SJCRH30 (cell line): ENCODE measurements at places on chromosomes 1 and 21. TPM values are rescaled to one million over a fixed set of nuclear protein-coding genes. Genes with fewer than 3 reads are reported as not detected.
A peak's percentile ranks its signal among the peaks of the same experiment; 100 is the strongest.

SLAMF8 gene
- 0.05 TPM in 1 of 2 replicates, not detected in the other for total RNA-seq

TMEM51 gene
- 20.6 and 21.4 TPM in 2 replicates for total RNA-seq

ZMYM1 gene
- 36.8 and 42.3 TPM in 2 replicates for total RNA-seq

LORICRIN gene
- not detected in 2 replicates for total RNA-seq

TCHH gene
- not detected in 2 replicates for total RNA-seq

LACTBL1 gene
- 0.15 and 0.20 TPM in 2 replicates for total RNA-seq

TACSTD2 gene
- not detected in 2 replicates for total RNA-seq

NOS1AP gene
- total RNA-seq, result 0.51 and 0.66 TPM in 2 replicates

DNA sequence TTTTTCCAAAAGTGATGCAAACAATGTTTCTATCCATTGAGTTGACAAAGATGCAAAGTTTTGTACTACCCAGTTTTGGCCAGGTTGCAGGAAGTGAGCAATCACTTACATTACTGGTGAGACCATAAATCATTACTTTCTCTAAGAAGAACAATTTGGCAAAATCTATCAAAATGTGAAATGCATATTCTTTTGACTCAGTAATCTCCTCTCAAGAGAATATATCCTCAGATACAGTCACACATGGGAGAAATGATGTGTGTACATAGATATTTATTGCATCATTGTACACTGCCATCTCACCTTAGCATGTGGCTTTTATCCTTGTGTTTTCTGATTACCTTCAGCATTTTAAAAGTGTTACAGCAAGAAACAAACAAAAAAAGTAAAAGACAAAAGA, 52.4 kb upstream of the FMO3 start:
- no peak overlapping the region for H3K4me3 ChIP-seq
- no peak overlapping the region for H3K27ac ChIP-seq
- no peaks in the 10 kb centered on the region for H3K27me3 ChIP-seq
- H3K4me1 ChIP-seq, result no peaks in the 10 kb centered on the region
- no peak for DNase-seq

DNA sequence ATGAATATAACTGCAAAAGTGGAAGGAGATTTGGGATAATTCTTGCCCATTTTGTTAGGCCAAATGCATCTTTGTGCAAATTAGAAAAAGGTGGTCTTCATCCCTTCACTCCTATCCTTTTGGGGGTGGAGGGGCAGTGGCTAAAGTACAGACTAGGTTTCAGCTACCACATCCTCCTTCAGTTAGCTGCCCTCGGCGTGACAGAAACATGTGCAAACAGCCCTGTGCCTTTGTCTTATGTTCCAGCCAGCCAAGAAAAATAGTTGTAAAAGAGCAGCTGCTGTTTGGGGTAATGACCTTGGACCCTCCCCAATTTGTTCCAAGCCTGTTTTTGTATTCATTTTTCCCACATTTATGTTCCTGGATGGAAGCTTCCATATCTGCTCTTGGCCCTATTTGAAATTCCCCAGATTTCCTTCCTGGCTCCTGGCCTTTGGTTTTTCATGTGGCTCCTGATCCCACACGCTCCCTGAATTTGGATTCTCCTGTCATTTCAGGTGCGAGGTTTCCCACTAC, 8.3 kb upstream of the LGALS8 start:
- no peak overlapping the region for H3K4me3 ChIP-seq
- no peaks in the 10 kb centered on the region for H3K36me3 ChIP-seq
- peak overlapping the region; percentile 81 for H3K27ac ChIP-seq
- DNase-seq, result peak; percentile 94

DNA sequence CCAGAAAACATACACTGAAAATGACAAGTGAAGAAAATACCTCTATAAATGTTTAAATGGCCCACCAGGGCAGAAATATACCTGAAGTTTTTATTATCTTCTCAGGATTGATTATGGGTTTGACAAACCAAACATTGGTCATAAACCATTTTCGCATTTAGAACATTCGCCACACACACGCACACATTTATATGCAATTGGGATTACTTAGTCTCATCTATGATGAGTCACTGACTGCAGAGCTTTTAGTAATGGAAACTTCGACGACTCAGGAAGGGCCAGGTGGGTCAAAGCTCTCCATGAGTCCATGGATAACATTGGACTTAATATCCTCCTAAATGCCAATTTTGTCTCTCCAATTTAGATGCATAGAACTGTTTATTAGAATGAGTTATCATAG, 16.9 kb downstream of the NRDC start:
- no peaks in the 10 kb centered on the region for H3K27me3 ChIP-seq
- no peaks in the 10 kb centered on the region; the same call in 1 of the 2 replicates for H3K36me3 ChIP-seq
- no peak overlapping the region for H3K27ac ChIP-seq
- H3K4me1 ChIP-seq, result no peaks in the 10 kb centered on the region

- H3K27me3 ChIP-seq, result no peaks in the 10 kb centered on the region
- no peak overlapping the region for H3K27ac ChIP-seq
- peaks cover 16% of the 10 kb centered on the region for H3K36me3 ChIP-seq
- no peak overlapping the region for H3K4me3 ChIP-seq
Observed at GRCh38 chr1:147292631-147293251, 50.3 kb downstream of the CHD1L start.

- DNase-seq, result peak; percentile 78
- peaks cover 16% of the 10 kb centered on the region for H3K36me3 ChIP-seq
- H3K4me3 ChIP-seq, result no peak overlapping the region
- H3K27me3 ChIP-seq, result no peaks in the 10 kb centered on the region
Observed at GRCh38 chr1:32151319-32151787, 28.1 kb upstream of the TXLNA start.

DNA sequence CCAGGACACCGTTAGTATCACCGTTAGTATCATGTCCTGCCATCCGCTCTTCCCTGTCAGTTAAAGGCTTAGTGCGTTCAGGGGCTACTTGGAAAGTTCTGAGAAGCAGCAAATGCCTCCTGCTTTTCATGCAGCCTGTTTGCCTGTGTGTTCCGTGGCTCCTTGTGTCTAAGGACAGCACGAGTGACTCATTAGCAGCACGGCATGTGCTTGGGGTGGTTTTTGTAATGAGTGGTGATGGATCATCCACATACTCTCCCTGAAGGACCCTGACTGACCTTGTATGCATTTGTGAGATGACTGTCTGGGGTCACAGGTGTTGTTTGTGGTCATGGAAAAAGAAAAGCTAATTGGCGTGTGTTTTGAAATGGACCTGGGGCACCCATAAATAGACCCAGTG, 221.9 kb downstream of the PBX1 start:
- peaks cover 4% of the 10 kb centered on the region; the same call in 1 of the 2 replicates for H3K4me1 ChIP-seq
- no peak overlapping the region for H3K27ac ChIP-seq
- no peak for DNase-seq
- H3K4me3 ChIP-seq, result no peak overlapping the region
- H3K36me3 ChIP-seq, result no peaks in the 10 kb centered on the region

DNA sequence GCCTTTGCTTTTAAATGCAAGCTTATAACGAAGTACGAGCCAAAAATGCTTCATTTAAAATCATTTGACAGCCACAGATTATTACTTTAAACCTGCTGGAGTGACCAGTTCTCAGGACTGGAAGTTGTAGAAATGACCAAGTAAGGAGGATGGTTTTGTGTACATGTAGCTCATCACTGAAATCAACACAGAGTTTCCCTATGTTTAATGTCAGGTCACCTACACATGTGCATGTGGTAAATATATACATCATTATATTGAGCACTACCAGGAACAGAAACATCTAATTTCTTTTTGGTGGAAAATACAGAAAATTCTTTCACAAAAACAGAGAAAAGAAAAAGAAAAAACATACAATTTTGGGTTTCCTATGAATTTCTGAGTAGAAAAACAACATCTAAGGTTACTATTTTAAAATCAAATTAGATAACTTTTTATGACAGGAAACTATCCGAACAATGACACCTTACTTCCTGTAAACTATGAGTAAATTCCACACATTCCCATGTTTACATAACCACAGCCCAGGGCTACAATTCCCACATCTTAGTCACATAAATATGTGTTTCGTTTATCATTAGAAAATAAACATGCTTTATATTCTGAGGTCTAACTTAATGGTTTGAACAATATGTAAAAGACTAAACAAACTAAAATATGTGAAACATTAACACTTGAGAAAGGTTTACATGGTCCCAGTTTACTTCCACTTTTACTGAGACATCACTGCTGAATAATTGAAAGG, 73.6 kb downstream of the ZNF281 start:
- H3K4me3 ChIP-seq, result no peak overlapping the region
- H3K36me3 ChIP-seq, result no peaks in the 10 kb centered on the region
- no peak overlapping the region for H3K27ac ChIP-seq
- no peak for DNase-seq
- H3K4me1 ChIP-seq, result peaks cover 4% of the 10 kb centered on the region; the same call in 1 of the 2 replicates
- no peaks in the 10 kb centered on the region for H3K27me3 ChIP-seq

DNA sequence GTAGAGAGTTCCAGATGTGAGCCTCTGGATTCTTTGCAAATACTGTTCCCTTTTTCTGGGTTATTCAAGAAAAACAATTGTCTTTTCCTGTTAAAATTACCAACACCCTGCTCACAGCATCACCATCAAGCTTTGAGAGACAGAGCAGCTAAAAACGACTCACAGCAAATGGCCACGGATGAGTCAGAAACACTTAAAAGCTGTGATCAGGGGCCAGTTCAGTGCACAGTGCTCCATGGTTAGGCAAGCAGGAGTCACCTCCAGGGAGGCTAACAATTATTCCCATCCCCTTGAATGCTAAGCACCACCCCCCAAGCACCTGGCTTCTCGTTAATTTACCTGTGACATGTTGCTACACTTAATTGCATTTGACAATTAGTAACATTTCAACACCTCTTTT, 128.4 kb upstream of the CAMK1G start:
- peaks cover 10% of the 10 kb centered on the region for H3K4me1 ChIP-seq
- H3K36me3 ChIP-seq, result no peaks in the 10 kb centered on the region
- H3K4me3 ChIP-seq, result no peak overlapping the region
- peak; percentile 24 for DNase-seq

- H3K36me3 ChIP-seq, result no peaks in the 10 kb centered on the region
- H3K27ac ChIP-seq, result no peak overlapping the region
- no peak overlapping the region for H3K4me3 ChIP-seq
Observed at GRCh38 chr1:204684206-204684570, 1.4 kb downstream of the LRRN2 start.

- H3K36me3 ChIP-seq, result no peaks in the 10 kb centered on the region
- no peaks in the 10 kb centered on the region for H3K4me1 ChIP-seq
- H3K27ac ChIP-seq, result no peak overlapping the region
- H3K27me3 ChIP-seq, result peaks cover 19% of the 10 kb centered on the region
Observed at GRCh38 chr1:6035719-6036118, 10.0 kb upstream of the KCNAB2 start.

DNA sequence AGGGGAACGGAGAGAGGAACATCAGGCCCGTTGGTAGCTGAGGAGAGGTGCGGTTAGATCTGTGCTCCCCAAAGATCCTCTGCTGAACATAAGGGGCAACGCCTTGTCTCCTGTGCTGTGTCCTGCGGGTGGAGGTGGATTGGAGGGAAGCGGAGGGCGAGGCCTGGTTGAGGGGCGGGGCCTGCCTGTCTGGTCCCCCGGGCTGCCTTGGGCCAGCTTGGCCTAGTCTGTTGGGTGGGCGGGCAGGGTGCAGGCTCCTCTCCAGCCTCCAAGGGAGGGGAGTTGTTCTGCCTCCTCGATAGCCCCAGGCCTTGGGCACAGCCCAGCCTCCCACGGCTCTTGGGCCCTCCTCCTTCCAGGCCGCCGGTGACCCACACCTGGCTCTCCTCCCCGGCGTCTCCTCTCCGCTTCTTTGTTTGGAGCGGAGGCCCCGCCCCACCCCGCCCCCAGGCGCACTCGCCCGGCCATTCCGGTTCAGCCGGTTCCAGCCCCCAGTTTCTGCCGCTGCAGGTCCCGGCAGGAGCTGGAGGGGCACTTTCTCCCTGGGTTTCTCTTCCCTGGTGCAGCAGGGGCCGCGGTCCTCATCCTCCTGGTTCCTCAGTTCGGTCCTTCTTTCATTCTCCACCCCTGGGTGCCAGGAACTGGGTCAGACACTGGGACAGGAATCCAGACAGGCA, 19.4 kb downstream of the PTPRF start:
- H3K27me3 ChIP-seq, result no peaks in the 10 kb centered on the region
- H3K27ac ChIP-seq, result no peak overlapping the region
- H3K4me1 ChIP-seq, result no peaks in the 10 kb centered on the region; the same call in 1 of the 2 replicates
- H3K4me3 ChIP-seq, result no peak overlapping the region

GRCh38 chr1:201918343-201918742, 28.0 kb downstream of the LMOD1 start:
- H3K27me3 ChIP-seq, result peaks cover 2% of the 10 kb centered on the region
- H3K27ac ChIP-seq, result peak overlapping the region; percentile 74; the same call in 1 of the 2 replicates
- H3K36me3 ChIP-seq, result no peaks in the 10 kb centered on the region
- DNase-seq, result no peak
- H3K4me1 ChIP-seq, result peaks cover 23% of the 10 kb centered on the region

DNA sequence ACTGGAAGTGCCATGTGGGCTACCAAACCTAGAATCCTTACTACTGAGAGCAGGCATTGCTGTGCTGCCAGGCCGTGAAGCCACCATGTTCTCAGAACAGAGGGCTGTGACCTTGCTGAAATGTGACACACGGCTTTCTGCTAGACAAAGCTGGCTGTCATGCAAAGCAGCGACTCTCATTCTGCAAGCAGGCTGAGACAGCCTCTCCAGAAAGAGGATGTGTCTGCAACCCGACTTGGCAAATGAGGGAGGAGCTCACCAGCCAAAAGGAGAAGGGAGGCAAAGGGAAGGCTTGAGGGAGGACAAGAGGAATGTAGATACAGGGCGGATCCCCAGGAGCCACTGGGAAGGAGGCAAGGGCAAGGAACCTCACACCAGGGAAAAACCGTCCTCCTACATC, 85.7 kb upstream of the KRTAP19-8 start:
- no peak for DNase-seq
- H3K4me1 ChIP-seq, result no peaks in the 10 kb centered on the region
- H3K36me3 ChIP-seq, result no peaks in the 10 kb centered on the region
- no peak overlapping the region for H3K4me3 ChIP-seq

DNA sequence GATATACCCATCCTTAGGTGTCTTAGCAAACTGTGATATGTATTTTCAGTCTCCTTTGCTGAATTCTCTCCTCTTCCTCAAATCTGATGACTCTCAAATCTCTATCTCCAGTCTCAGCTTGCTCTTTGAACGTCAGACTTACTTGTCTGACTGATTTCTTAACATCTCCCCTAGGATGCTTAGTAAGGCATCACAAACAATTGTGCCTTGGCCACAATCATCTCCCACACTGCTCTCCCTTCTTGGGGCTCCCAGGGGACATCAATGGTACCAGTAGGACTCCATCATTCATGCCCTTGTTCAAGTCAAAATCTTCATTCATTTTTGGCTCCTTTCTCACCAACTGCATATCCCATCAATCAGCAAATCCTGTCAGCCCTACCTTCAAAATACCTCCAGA, 42.0 kb downstream of the GNG12 start:
- H3K36me3 ChIP-seq, result no peaks in the 10 kb centered on the region
- H3K4me3 ChIP-seq, result no peak overlapping the region
- no peaks in the 10 kb centered on the region for H3K4me1 ChIP-seq
- DNase-seq, result no peak

DNA sequence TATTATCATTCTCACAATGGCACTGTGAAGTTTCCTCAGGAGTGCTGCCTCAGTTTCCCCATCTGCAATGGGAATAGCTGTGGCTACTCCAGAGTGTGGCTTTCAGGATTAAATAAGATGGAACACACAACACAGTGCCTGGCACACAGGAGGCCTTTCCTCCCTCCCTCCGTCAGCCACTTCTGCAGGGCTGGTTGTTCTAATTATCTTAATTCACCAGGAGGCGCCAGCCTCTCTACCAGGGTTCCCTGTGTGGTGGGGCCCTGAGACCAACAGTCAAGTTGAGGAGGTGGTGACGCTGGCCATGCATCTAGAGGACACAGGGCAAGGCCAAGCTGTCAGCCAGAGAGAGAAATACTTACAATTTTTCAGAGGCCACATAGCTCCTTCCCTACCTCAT, 6.3 kb upstream of the FOXO6 start:
- H3K36me3 ChIP-seq, result no peaks in the 10 kb centered on the region
- H3K27ac ChIP-seq, result no peak overlapping the region
- H3K27me3 ChIP-seq, result no peaks in the 10 kb centered on the region
- DNase-seq, result no peak

- H3K4me1 ChIP-seq, result peaks cover 8% of the 10 kb centered on the region; the same call in 1 of the 2 replicates
- DNase-seq, result no peak
- no peaks in the 10 kb centered on the region for H3K36me3 ChIP-seq
Observed at GRCh38 chr1:58391514-58391913, 155.0 kb downstream of the OMA1 start.
